Effector CD4-positive, alpha-beta T cell (primary cell): ENCODE measurements at places on chromosomes 1 and 21.

GRCh38 chr1:31934706-31935629 is 3.2 kb downstream of the PTP4A2 start:
- no peak for DNase-seq

DNA sequence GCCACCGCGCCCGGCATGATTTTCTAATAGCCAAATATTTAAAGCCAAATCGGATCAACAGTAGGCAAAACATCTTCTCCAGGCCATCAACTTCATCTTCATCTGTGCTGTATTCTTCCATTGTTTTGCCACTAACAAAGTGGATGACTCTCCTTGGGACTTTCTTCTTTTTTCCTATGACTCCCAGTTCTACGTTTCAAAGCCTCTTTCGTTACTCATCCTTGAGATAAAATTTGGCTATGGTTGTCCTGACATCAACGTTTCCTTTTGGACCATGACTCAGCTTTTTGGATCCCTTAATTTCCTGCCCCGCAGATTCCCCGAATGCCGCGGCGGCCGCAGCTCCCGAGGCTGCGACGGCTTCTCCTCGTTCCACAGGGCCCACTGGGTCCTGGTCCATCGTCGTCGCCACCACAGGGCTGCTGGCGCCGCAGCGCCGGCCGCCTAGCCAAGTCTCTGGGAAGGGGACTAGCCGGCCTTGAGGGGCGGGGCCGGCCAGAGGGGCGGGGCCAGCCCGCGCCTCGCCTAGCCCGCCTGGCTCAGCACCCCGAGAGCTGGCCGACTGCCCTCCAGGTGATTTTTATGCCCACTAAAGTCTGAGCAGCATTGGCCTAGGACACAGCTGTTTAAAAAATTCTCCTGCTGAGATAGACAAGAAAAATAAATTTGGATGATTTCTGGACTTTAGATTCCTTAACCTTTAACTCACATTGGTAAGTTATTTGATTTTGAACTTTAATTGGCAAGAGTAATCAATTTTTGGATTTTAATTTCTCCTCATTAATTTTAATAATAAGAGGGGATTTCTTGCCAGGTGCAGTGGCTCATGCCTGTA is 93.9 kb downstream of the ADCY10 start:
- DNase-seq = no peak

- DNase-seq = no peak
Observed at GRCh38 chr1:19317126-19317910, 5.2 kb downstream of the SLC66A1 start.

- DNase-seq = no peak
Observed at GRCh38 chr1:178086766-178087165, 7.1 kb upstream of the RASAL2 start.

DNA sequence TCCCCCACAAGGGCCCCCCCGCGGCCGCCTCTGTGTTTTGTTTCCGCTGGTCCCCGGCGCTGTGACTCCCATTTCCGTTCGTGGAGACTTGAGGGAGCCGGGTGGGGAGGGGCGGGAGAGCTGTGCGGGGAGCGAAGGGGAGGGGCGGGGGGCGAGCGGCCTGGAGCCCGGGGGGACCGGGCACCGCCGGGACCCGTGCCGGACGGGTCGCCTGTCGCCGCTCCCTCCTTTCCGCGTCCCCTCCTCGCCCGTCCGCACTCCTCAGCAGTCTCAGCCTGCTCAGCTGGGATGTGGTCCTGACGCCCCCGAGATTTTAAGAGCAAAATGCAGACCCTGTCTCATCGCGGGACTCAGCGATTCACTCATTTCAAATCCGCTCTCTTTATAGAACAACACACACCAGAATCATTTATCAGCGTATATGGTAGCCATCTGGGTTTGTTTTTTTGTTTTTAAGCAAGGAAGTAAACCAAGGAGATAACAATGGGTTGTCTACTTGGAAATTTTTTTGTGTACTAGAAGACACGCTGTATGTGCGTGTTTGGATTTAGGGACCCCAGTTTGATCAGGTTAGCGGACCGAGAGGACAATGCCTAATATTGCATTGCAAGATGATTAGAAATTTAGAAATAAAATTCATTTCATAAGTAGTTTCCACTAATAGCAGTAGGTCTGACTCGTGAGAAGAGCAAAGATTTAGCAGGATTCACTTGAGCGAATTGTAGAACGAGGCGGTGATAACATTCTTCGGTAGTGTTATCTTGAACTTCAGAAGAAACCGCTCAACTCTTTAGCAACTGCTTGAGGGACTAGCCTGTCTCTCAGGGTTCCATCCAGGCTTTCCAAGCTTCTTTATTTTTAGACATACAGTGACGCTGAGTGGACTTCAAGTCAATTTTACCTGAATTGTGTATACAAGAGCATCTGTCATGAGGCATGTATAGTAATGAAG is 1.1 kb downstream of the GABPA start:
- no peak for DNase-seq

- no peak for DNase-seq
Observed at GRCh38 chr1:26357121-26357602, 3.2 kb upstream of the CRYBG2 start.

DNA sequence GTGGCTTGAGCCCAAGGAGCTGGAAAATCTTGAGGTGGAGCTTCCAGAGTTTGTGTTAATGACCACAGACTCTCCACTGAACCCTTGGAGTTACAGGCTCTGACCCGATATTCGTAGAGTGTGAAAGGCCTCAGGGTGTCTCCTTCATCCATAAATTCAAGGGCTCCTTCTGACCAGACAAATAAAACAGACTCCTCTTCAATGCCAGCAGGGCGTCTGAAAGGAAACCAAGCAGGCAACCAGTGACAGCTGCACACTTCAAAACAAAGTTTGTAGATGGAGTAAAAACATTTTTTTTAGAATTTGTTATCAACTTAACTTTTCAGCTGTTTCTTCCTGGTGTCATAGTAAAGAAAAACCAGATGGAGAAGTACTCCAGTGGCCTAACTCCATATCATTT is 161.1 kb downstream of the KCTD3 start:
- no peak for DNase-seq

DNA sequence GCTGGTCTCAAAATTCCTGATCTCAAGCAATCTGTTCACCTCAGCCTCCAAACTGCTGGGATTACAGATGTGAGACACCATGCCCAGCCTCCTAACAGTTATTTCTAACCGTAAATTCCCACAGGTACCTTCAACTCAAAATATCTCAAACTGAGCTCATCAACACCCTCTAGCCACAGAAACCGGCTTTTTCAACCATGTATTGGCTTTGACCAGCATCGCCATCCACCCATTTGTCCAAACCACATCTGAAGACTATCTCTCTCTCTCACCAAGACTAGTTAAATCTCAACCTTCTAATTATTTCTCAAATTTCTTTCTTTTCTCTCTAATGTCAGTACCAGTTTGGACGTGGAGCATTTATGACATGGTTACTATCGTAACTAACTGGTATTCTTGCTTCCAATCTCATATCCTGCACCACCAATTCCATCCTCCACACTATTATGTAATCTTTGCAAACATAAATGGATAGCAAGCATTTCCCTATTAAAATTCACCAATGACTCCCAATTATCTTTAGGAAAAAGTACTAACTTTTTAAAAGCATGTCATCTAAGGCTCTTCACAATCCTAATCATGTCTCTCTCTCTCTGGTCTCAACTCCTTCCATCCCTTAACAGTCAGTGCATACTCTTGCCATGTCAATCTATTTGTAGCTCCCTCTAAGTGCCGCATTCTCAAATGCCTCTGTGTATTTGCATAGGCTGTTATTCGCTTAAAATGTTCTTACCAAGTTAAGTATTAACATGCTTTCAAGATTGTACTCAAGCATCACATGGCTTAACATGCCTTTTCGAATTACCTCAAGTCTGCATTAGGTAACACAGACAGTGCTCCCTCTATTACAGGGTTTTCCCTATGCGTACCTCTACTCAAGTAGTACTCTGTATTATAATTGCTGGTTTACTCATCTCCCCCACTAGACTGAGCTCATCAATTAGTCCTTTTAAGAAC is 18.1 kb downstream of the RSBN1 start:
- no peak for DNase-seq

GRCh38 chr1:206788487-206789050 is 16.3 kb upstream of the IL10 start:
- DNase-seq = no peak

- DNase-seq = no peak
Observed at GRCh38 chr1:10869933-10870332, 73.5 kb upstream of the CASZ1 start.

DNA sequence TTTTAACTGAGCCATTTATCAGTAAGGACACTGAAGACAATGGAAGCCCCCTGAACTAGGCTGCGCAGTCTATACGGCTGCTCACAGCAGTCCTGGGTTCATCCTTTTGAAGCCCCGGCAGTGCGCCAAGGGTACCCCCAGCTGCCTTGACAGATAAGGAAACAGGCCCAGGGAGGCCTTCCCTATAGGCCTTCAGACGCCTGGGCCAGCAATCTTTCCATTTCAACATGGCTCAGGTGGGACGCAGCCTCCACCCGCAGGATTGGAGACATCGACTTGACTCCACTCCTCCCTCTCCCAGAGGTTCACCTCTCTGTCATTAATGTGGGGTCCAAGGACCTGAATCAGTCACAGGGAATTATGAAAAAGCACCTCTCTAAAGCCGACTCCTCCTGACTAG is 2.8 kb upstream of the LYPD8 start:
- no peak for DNase-seq

DNA sequence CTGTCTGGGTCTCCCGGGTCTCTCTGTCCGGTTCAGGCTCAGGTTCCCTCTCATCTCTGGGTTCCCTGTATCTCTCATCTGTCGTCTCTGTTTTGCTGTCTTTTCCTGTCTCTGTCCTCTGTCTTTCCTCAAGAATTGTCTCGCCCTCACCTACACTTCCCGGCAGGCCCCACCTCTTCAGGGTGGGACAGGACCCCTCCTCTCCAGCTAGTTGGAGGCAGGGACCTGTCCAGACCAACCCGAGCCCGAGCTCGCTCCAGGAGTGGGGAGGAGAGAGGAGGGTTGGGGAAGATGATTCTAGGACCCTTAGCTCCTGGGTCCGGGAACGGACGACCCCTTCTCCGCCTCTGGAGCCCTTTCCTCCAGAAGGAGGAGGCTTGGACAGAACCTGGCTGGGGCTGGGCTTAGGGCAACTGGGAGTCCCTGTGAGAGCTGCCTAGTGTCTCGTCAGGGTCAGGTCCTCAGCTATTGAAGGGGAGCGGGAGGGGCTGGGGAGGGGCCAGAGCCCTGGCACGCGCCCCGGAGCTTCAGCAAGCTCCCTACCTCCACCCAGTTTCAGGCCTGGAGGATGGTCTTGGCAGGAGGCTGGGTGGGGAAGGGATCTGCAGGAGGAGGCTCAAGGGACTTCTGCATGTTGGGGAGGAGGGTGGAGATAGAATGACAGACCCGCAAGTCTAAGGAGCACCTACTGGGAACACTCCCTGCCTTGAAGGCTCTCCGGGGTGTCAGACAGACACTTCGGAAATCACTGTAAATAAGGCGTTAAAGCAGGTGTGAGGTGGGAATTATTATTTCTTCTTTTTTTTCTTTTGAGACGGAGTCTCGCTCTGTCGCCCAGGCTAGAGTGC is 26.3 kb upstream of the EPB41 start:
- DNase-seq = no peak

DNA sequence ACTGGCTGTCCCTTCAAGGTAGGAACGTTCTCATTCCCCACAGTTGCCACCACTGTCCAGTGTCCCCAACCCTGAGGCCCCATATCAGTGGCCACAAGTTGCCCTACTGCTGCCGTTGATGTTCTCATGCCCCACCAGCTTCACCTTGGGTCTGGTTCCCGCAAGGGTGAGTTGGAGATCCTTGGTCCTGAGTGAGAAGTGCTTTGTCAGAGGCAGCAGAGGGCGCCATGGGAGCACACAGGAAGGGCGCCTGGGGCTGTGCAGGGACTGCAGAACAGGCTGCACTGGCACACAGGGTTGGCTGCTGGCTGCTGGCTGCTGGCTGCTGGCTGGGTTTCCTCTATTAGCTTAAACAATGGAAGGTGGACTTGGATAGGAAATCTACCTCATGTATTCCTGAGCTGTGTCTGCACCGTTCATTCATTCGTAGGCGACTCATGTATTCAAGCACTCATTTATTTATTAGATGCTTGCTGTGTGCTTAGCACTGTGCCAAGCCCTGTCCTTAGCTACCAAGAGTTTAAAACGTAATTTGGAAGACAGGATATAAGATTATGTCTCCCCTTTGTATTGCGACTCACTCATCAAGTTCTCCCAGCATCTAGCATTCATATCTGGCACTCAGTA is 2.1 kb upstream of the S100A9 start:
- no peak for DNase-seq

DNA sequence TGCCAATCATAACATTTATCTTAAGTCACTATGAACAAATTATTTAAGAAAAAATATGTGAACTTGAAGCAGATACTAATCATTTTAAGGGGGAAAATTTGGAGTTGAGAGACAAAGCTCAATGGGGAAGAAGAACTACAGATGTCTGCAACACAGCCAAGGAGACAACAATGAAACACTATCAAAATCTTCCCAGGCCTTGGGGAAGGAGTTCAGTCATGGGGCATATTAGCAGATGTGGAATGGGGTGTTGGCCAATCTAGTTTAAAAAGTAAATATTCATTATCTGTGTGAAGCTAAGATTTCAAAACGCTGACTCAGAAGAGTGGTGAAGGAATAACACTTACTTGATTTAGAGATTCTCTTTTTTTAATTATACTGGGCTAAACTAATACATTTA is 671.6 kb upstream of the ZP4 start:
- no peak for DNase-seq

DNA sequence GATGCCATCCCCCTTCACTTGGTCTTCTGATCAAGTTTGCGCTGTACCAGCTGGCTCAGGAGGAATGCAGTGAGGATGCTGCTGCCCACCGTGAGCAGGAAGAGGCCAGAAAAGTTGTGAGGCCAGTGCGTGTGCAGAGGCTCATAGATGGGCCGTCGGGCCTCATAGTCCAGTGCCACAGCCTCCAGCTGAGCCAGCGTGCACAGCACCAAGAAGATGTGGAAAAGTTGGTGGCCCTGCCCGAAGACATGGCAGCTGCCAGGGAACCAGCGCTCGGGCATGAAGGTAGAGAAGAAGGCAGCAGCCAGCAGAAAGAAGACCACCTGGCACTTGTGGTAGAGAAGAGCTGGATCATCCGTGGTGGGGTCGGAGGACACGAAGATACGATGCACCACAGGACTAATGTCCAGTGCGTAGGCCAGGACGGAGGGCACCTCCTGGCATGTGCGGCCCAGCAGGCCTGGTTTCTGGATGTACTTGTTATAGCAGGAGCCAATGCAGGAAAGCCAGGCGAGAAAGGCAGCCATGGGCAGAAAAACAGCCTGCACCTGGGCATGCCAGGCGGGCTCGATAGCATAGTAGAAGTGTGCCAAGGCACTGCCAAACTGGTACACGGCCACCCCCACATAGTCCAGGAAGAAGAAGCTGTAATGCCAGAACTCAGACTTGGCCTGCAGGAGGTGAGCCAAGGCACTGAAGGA is 3.7 kb upstream of the AUNIP start:
- DNase-seq = no peak

DNA sequence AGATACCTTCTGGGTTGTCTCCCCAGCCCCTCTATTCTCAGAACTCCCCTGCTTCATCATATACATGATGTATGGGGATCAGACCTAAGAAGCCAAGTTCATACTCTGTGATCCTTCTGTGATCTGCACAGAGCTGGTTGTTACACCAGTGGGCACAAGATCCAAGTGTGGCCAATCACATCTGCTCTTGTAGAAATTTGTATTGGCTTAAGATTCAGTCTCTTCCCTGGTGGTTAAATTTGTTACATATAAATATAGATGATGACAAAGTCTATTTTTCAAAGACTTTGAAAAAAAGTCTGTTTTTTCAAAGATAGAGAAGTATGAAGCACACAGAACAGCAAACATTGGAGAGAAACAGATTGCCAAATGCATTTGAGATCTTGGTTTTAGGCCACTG is 135.8 kb upstream of the FGGY start:
- DNase-seq = no peak
